Thyroid gland (tissue), 4 donors: ENCODE measurements at places on chromosomes 3 and 15.

DNA sequence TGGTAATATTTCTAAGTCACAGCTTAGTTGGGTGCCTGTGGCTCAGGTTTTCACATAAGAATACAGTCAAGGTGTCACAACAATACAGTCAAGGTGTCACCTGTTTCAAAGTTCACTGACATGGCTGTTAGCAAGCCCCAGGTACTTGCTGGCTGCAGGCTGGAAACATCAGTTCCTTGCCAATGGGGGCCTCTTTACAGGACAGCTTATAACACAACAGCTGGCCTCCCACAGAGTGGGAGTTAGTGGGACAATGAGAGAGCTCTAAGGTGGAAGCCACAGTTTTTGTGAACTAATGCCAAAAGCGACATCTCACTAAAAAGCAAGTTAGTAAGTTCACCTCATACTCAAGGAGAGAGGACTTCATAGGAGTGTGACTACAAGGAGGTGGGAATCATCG is 45.4 kb downstream of the GPR156 start:
- no peak for DNase-seq

DNA sequence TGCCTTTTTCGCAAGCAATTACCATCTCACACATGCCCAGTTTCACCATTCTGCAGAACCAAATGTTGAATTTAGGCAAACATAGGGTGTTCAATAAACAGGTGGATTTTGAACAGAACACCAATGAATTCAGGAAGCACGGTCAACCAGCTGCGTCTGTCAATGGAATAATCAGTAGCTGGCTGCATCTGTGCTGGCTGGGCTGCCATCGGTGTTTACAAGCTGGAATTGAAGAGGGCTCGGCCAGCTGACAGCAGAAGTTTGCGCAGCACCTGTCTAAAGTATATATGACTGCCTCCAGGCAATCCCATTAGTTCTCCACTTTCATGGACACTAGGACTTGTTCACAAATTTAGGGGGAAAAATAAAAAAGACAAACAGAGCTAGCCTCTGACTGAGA is 996.4 kb upstream of the CFAP20DC start:
- no peak for DNase-seq

DNA sequence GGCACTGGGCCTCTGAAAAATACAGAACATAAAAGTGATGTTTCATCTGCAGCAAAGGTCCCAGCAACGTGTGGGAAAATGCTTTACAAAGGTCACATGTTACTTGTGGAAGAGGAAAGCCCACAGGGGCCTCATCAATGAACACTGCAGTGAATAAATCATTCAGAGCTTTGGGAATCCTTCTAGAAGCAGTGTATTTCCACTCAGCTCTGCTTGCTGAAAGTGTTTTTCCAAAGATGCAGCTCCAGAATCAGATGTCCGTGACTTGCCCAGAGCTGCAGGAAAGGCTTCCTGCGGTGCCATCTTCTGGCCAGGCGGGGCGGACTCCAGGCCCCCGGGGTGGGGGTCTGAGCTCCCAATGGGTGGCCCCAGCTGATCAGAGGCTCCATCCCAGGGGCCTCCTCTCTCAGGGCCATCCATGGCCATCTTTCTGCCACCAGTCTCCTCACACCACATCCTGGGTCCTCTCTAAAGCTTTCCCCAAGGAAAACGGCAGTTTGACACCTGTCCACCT is 81.5 kb downstream of the C3orf70 start:
- DNase-seq, result no peak

DNA sequence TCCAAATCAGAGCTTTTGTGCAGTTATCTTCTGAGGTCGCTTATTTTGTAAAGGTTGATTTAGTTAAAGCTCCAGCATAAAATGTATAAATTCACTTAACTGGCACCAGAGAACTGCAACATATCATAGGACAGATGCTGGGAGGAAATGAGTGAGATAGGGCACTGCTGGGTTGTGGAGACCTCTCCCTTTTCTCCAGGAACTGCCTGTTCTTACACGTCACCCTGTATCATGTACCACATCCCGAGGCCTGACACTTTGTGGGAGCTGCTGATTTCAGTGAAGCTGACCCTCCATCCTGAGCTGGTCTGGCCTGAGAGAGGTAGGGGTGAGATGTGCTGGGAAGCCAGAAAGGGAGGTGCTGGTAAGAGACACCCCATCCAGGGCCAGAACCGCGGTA is 213.8 kb upstream of the FEZF2 start:
- DNase-seq, result no peak

- DNase-seq, result no peak
These were observed 1.1 kb upstream of the MGLL start for GRCh38 chr3:127823426-127823857.

DNA sequence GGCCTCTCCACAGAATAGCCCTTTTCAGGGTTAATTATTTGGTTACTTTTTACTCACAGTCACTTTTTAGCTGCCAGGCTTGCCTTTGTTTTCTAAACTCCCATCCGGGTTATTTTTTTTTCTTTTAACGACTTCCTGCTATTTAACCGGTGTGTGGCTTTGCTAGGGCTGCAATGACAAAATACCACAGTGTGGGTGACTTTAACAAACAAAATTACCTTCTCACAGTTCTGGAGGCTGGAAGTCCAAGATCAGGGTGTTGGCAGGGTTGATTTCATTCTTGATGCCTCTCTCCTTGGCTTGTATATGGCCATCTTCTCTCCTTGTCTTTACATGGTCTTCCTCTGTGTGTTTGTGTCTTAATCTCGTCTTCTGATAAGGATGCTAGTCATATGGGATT is 91.5 kb downstream of the IL1RAP start:
- DNase-seq, result no peak

DNA sequence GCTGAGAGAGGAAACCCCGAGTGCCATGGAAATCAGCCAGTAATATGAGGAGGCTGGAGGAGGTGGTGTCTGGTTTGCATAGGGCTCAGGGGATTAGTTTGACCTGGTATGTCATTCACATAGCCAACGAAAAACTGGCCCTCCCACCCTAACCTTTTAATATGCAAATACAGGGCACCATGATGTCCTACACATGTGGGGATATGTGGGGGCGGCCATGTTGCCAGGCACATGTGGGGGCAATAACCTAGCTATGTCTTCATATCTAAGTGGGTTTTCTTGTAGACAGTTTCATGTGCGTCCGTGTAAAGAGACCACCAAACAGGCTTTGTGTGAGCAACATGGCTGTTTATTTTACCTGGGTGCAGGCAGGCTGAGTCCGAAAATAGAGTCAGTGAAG is 110.1 kb downstream of the MOBP start:
- no peak for DNase-seq

DNA sequence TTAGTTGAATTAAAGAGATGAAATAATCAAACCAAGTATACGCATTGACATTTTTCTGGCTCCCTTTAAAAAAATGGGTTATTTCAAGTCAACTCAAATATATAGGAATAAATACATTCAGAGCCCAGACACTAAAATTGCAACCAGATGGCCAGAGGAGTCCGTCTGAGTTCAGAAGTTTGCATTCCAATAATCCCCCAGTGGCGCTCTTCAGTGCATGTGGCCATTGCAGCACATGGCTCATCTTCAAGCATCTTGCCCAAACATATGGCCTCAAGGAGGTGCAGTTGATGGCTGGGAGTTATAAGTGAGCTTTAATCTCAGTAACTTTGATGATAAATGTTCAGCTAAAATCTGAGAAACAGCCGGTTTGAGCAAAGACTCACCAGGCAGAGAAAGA is 295.8 kb upstream of the LRRN1 start:
- no peak for DNase-seq

DNA sequence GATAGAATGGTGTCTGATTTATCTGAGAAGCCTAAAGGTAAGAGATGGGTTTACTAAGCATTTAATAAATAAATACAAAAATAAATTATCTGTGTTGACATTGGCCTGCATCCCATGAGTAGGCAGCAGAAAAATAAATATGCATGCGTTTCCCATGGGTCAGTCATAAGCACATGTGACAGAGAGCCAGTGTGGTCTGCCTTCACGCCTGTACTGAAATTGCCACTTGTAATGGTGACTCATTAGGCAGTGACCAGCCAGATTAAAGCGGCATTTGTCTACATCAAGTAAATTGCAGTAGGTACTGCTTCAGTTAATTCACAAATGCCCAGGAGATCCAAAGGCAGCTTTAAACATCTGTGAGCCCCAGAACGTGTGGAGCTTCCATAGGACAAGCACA is 399.6 kb downstream of the NAALADL2 start:
- no peak for DNase-seq

GRCh38 chr3:49872801-49873281 is 3.1 kb upstream of the CAMKV start:
- peak; percentile 63 for DNase-seq

GRCh38 chr3:150725548-150725947 is 21.8 kb upstream of the ERICH6 start:
- no peak for DNase-seq

DNA sequence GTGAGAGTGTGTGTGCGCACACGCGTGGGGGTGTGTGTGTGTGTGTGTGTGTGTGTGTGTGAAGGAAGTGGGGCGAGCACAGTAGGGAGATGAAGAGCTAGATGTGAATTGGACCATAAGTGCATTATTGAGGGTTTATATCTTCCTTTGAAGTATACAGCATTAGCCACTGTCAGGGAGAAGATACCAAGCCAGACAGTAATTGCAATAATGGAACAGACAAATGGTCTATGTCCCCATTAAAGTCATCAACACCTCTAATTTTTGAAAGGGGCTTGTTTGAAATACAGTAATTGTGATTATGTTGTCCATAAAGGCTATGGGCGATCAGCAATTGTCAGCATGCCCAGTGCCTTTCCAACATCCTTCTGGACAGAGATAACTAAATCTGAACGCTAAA is 429.2 kb upstream of the NR2F2 start:
- DNase-seq, result no peak

DNA sequence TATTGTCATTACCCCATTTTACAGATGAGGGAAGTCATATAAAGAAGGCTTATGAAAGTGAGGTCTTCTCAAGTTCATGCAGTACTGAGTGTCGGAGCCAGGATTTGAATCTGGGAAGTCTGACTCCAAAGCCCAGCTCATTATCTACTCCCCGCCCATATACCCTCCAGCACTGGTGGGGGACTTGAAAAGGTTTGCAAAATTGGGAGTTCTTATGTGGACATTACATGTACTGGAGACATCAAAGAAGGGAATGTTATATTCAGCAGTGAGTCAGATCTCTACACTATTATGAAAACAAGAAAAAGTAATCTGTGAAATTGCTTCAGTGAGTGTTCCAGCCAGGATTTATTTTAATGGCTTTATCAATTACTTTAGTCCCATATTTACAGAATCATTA is 185.2 kb upstream of the CADPS start:
- DNase-seq, result no peak

DNA sequence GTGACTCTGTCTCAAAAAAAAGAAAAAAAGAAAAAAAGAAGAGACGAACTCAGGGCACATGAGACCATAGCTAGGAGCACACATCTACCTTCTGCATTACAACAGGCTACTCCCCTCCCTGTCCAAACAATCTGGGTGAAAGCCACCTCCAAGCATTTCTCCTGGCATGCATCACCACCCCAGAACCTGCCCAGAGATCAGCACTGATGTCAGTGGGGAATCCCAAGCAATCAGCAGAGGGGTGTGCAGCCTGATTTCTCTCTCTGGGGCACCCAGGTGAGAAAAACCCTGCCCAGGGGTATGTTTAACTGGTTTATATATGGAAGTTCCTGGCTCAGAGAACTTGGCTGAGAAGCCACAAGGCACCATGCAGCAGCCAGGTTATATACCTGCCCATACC is 59.4 kb downstream of the CDC25A start:
- DNase-seq, result no peak

GRCh38 chr3:167783781-167784180 is 48.3 kb downstream of the SERPINI1 start:
- no peak for DNase-seq

- no peak for DNase-seq
These were observed 14.2 kb downstream of the ATXN7 start for GRCh38 chr3:63877737-63878393.

- DNase-seq, result no peak
These were observed 4.6 kb downstream of the SNAP23 start for GRCh38 chr15:42499858-42500609.

- DNase-seq, result no peak
These were observed 551.7 kb downstream of the NR2F2 start for GRCh38 chr15:96882121-96882772.

DNA sequence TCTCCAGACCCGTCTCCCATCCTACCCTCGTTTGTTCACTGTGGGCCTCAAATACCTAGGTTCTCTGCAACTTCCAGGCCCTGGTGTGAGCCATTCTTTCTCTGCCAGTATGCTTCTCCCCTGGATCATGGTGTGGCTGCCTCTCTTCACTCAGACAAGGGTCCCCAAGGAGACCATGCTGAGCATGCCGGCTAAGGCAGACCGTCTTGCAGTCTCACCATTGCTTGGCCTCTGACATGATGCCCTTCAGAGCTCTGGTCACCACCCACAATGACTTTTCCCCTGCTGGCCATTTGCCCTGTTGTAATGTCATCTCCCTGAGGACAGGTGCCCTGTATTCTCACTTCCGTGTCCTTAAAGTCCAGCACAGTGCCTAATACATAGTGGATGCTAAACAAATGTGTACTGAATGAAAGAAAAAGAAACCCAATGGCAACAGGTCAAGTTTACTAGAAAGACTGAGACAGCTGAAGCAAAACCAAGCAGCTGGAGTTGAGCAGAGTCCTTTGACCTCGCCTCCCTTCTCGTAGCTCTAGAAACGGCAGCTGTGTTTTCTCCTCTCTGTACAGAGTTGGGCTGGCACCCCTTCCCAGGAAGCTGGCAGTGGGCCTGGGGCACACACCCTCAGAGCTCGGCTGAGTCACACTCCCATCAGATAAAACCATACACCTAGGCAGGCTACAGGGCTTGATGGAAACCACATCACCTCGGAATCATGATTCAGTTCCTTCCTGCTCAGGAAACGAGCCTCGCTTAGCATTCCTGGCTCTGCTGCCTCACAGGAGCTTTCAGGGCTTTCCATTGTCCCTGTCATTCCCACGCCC is 8.6 kb downstream of the TLR9 start:
- peak; percentile 79 for DNase-seq

DNA sequence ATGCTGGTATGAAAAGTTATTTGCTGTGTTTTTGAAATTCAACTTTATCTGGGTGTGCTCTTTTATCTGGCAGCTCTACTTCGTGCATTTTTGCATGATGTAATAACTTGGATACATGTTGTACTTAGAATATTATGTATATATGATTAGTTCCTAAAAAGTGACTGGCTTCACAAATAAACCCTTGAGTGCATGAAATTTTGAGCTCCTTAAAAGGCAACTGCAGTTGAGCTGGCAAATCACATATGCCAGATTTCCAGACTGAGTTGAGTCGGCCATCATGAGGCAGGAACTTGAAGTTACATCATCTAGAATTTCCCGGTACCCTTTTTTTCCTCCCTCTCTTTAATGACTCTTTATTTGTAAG is 162.5 kb downstream of the FNDC3B start:
- DNase-seq, result no peak

GRCh38 chr3:171055336-171056178 is 29.0 kb upstream of the SLC2A2 start:
- DNase-seq, result peak; percentile 7
